ENCODE measurements at places on chromosomes 13 and 19. TPM values are rescaled to one million over a fixed set of nuclear protein-coding genes. Genes with fewer than 3 reads are reported as not detected.

The RFC3 gene
- 34.4 TPM for total RNA-seq

The LMO7 gene
- 17.2 TPM for total RNA-seq

The ALG5 gene
- 21.9 TPM for total RNA-seq

GRCh38 chr19:35349614-35350521, 2.2 kb downstream of the FFAR1 start:
- H3K27ac ChIP-seq, result no peak overlapping the region
- no peaks in the 10 kb centered on the region for H3K36me3 ChIP-seq
- no peak overlapping the region for H3K4me3 ChIP-seq
- no peaks in the 10 kb centered on the region for H3K4me1 ChIP-seq

DNA sequence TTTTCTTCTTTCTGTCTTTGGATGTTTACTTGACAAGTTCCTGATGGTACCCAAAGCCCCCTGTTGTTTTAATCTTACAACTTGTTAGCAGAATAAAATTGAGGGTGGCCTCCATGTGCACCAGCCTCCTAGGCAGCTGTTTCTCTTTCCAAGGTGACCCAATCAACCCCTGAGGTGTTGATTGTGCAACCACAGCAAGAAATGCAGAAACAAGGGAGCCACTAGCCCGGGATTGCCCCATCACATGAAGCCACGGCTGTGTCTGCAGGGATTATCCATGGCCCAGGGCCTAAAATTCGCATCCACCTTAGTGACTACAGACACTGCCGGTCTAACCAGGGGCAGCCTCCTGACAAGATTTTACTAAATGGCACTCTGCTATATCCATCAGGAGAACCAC, 14.4 kb downstream of the CEACAM4 start:
- H3K27me3 ChIP-seq, result peaks cover 21% of the 10 kb centered on the region
- H3K4me1 ChIP-seq, result no peaks in the 10 kb centered on the region
- no peaks in the 10 kb centered on the region for H3K36me3 ChIP-seq
